ENCODE measurements at places on chromosomes 3 and 15.
A peak's percentile ranks its signal among the peaks of the same experiment; 100 is the strongest.

DNA sequence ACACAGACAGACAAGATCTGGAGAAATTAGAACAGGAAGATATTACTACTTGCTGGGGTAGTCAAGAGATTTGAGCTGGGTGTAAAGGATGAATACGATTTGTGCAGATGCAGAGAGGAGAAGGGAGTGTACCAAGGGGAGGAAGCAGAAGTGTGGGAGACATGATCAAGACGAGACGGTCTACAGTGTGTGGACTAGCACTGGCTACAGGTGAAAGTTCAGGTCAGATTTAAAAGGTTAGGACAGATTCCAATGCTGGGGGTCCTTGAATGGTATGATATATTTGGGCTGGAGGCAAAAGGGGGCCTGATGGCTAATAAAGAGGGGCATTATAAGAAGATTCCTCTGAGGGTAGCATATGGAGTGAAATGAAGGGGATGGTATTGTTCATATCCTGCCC lies 12.1 kb downstream of the LDHAL6B start:
- DNase-seq: no peak

DNA sequence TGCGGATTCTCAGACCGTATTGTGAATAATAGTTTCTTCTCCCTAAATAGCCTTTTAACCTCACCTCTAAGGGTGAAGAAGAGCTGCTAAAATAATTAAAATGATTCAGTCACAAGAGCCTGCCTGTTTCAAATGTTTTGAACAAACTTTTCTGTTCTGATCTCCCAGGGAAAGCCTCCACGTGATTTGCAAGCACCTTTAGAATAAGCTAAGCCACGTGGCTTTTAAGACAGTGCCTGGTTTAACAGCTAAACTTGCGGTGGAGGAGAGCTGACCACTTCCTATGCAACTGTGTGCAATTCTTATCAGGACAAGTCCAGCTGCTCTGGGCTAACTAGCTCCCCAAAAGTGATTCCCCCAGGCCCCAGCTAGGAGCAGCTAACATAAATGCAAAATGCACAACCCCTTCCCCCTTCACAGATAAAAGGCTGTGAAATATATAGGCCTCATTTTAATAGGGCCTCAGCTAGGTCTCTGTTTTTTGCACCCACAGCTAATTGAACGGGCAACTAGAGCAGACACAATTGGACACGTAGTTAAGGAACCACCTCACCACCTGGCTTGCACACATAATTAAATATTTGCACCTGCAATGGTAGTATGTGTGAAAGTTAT lies 401.2 kb upstream of the NR2F2 start:
- DNase-seq: peak; percentile 86

- DNase-seq: no peak
These were observed 106.2 kb downstream of the TMCO5A start for GRCh38 chr15:38040615-38041014.

GRCh38 chr15:101201411-101202174 lies 50.3 kb downstream of the CHSY1 start:
- peak; percentile 44 for DNase-seq

DNA sequence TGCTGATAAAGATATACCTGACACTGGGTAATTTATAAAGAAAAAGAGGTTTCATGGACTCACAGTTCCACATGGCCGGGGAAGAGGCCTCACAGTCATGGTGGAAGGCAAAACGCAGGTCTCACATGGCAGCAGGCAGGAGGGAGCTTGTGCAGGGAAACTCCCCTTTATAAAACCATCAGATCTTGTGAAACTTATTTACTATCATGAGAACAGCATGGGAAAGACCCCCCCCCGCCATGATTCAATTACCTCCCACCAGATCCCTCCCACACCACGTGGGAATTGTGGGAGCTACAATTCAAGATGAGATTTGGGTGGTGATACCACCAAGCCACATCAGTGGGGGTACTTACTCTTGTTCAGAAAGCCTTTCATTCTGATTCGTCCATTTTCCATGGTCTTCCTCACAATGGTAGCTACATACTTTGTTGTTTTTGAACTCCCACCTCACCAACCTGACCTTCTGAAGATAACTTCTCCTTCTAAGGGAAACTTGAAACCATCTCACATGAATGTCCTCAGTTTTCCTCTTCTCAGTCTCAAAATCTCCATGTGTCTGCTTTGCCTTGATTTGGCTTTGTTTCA lies 275.6 kb upstream of the PROK2 start:
- no peak for DNase-seq

GRCh38 chr3:158493931-158494330 lies 77.1 kb upstream of the MLF1 start:
- no peak for DNase-seq

GRCh38 chr3:78888635-78889034 lies 879.2 kb downstream of the ROBO1 start:
- DNase-seq: no peak

GRCh38 chr3:89223188-89223587 lies 115.8 kb downstream of the EPHA3 start:
- DNase-seq: no peak

DNA sequence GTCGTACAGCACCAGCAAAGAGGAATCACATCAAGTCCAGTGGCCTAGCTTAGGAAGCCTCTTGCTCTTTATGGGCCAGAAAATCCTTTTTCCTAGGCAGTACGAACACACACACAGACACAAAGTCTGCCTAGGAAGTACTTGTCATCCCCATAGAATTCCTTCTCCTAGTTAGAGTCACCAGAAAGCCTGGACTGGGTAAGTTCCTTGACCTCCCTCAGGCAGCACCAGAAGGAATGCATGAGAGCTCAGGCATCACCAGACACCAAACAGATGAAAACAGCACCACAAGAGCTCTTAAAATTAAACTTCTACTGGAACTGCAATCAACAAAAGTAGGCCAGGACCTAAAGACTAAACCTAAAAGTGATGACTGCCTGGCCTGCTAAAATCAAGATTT lies 192.9 kb upstream of the CCDC54 start:
- DNase-seq: no peak

DNA sequence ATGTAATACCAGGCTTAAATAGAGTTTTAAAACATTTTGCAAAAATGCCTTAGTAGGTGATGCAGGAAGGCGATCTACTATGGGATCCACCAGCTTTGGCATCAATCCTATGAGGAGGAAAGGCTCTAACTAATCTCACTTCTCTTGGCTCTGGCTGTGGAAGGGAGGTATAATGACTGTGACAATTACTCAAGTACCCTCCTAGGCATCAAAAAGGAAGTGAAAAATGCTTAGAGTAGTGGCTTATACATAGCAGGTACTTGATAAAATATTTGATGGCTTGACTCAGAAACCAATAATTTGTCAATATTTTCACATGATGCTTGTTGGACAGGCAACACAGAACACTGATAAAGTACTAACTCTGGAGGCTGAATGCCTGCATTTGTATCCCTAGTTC lies 34.1 kb upstream of the SERPINI2 start:
- DNase-seq: no peak

DNA sequence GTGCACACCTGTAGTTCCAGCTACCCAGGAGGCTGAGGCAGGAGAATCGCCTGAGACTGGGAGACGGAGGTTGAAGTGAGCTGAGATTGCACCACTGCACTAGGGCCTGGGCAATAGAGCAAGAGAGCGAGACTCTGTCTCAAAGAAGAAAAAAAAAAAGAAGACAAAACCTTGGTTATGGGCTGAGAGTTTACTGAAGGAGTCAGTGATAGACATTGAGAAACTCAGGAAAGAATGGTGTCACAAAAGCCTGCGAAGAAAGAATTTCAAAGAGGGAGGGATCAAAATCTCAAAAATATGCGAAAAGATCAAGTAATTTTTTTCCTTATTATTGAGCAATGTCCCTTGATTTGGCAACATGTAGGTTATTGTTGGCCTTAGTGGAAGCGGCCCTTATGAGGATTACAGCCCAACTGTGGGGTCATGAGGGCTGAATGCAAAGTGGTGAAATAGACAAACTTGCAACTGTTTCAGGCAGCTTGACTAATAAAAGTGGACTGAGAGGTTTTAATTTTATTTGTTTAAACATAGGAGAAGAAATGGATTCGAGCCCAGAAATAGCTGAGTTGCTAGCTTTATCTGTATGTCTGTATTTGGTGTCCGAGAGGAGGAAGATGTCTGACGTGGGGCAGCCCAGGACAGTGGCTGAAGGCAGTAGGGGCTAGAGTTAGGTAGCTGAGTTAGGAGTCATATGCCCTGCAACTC lies 18.8 kb upstream of the CELF6 start:
- DNase-seq: no peak

DNA sequence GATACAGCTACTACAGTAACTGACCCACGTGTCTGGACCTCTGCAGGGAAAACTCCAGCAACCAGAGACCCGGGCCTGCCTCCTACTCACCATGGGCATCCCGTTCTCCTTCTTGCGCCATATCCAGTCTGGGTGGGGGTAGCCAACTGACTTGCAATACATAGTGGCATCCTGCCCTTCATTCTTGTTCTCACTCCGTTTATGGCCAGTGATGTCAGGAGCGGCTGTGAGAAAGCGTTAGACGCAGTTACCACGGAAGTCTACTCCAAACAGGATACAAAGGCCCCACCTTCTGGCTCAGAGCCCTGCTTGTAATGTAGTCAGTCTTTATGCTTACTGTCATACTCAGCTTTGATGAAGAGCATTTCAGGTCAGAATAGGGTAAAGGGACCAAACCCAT lies 59.6 kb downstream of the NPTN start:
- no peak for DNase-seq
